T-helper 1 cell treated with Interleukin-12 subunit alpha and Interleukin-12 subunit beta and Interleukin-4 antibody, amounts not matched to agents 30 ng/mL and 1 ng/mL, for 36 hours (primary cell): ENCODE measurements at places on chromosomes 6 and 20. TPM values are rescaled to one million over a fixed set of nuclear protein-coding genes. Genes with fewer than 3 reads are reported as not detected.

The PMEPA1 gene
- 0.47 TPM in 1 of 2 replicates, not detected in the other for total RNA-seq

The C4B gene
- 4.2 and 4.6 TPM in 2 replicates for total RNA-seq

The NKAIN2 gene
- not detected in 2 replicates for total RNA-seq

The ADTRP gene
- 9.2 and 9.5 TPM in 2 replicates for total RNA-seq

The CALHM4 gene
- total RNA-seq, result not detected in 2 replicates

The FAM83B gene
- total RNA-seq, result not detected in 2 replicates

The C20orf144 gene
- 0.29 and 0.61 TPM in 2 replicates for total RNA-seq

The CDC5L gene
- total RNA-seq, result 24.1 and 26.6 TPM in 2 replicates

The TTBK1 gene
- total RNA-seq, result 1.3 TPM in 2 replicates
